ENCODE measurements at places on chromosomes 1 and 21.

GRCh38 chr21:46038871-46039397 is 57.4 kb downstream of the COL6A1 start:
- no peak for DNase-seq

- no peak for DNase-seq
Measured at GRCh38 chr1:110750562-110750961, 75.8 kb upstream of the KCNA3 start.

- DNase-seq, result no peak
Measured at GRCh38 chr1:112605633-112606327, 13.2 kb downstream of the ST7L start.

GRCh38 chr1:14426854-14427253 is 171.6 kb upstream of the KAZN start:
- DNase-seq, result no peak

DNA sequence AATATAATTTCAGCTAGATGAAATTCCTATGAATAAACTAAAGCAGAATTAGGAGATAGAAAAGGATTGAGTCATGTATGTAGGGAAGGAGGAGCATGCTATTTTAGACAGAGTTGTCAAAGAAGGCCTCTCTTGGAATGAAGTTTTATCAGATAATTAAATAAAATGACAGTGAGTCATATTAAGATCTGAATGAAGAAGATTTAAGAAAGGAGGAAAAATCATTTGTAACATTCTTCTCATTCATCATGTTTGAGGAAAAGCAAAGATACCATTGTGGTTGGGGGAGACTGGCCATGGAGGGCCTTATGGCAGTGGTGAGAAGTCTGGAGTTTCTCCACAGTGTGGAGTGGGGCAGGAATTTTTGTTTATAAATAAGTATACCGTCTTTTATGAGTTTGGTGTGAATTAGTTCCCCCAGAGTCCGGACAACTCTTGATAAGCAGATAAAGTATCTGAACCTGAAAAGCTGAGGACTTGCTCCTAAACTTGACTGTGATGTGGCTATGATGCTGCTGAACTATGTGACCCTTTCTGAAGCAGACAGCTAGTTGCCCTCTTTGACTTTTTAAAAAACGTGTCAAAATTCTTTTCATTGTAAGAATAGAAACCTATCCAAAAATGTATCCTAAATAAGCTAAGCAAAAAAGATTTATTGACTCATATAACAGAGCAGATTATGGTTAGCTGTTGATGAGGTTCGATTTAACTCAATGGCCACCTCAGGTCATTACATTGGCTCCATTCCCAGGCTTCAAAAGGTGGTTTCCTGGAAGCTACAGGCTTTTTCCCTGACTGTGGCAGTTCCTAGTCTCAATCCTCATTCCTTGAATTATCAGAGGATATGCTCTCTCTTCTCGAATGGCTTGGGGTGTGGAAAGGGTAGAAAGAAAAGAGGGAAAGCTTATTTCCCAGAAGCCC is 90.8 kb downstream of the LHX9 start:
- no peak for DNase-seq

GRCh38 chr1:6005276-6005917 is 13.2 kb upstream of the NPHP4 start:
- DNase-seq, result no peak

All from activated T-cell treated with anti-CD3 and anti-CD28 coated beads for 4 hours (primary cell).